Activated T-cell treated with anti-CD3 and anti-CD28 coated beads, Interleukin-2, amount 50 U/mL, for 24 hours (primary cell): ENCODE measurements at places on chromosomes 2 and 18.
A peak's percentile ranks its signal among the peaks of the same experiment; 100 is the strongest.

GRCh38 chr2:29689666-29690065 is 231.7 kb downstream of the ALK start:
- DNase-seq: no peak

- no peak for DNase-seq
Observed at GRCh38 chr2:50489092-50489491, 542.8 kb downstream of the NRXN1 start.

GRCh38 chr2:208556983-208557484 is 150.4 kb downstream of the PTH2R start:
- no peak for DNase-seq

DNA sequence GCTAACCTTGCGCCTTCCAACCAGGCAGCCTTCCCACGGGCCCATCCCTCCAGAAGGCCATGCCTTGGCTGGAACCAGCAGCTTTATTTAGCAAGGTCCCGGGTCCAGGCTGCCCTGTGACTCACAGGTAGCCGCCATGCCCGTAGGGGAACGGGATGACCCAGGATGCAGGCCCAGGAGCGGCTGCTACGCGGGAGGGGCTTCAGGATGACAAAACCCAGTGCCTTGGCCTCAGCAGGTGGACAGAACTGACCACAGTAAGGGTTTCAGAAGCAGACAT is 63.3 kb downstream of the RTP5 start:
- DNase-seq: peak; percentile 24

DNA sequence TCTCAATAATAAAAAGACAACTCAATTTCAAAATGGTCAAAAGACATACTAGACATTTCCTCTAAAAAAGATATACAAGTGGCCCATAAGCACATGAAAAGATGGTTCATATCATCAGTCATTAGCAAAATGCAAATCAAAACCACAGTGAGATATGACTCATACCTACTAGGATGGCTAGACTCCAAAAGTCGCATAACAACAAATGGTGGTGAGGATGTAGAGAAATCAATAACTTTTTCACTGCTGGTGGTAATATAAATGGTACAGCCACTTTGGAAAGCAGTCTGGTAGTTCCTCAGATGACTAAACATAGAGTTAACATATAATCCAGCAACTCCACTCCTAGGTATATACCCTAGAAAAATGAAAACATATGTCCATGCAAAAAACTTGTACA is 242.3 kb upstream of the NOL4 start:
- no peak for DNase-seq

DNA sequence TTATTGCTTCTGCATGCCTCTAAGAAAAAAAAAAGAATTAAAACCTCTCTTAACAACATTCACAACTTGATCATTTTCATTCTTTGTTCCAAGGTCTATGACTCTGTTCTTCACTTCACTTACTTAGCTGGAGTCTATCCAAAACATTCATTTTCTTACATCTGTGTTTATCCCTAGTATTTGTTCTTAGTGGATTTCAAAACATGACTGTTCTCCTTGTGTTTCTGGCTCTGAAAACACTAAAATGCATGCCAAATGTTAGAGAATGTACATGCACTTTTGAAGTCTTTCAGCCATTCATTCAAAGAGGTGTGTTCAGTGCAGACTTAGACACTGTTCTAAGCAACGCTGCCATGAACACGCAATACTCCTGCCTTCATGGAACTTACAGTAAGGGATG is 138.8 kb downstream of the CNTNAP5 start:
- DNase-seq: no peak

- DNase-seq: no peak
Observed at GRCh38 chr2:33051586-33052360, 105.0 kb downstream of the LTBP1 start.

DNA sequence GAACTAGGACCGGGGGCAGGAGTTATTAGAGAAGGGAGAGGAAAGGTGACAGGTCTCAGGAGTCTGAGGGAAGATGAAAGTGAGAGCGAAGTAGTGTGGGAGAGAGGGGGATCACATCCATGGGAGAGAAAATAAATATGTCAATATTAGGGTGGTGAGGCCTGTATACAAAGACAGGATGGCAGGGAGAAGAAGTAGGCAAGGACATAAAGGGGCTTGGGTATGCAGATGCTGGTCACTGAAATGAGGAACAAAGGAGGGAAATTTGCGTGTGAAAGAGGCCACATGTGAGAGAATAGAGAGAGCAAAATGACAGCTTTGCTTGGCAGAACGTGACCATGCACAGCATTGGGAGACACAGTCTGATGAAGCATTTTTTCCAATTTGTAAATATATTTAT is 13.6 kb downstream of the METAP1D start:
- DNase-seq: no peak

DNA sequence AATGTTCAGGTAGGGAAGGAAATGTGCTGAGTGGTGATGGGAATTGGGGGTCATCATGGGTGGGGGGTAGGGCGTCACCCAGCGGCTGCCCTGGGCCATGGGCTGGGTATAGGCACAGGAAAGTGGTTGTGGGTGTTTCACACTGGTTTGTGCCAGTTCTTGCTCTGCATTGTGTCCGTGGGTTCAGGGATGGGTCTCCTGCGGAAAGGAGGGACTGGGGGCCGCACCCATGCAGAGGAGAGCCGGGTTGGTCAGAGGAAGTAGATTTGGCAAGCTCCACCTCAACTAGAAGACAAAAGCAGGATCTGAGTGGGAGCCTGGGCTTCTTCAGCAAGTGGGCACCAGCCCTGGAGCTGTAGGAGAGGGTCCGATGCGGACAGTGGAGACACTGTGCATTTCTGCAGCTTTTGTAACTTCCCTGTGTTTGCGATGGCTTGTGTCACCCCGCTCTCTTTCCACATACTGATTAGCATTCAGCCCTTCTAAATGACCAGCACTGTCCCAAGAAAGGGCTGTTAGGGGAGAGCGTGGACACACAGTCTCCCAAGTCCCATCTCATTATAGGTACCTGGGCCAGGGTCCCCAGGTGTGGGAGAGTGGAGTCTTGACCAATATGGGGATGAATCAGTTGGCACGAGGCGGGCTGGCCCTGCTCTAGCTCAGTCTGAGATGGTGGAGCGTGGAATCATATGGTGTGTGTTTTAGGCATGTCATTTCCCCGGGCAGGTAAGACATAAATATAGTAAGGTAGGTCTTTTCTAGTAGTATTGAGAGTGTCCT is 67.2 kb downstream of the LRRFIP1 start:
- no peak for DNase-seq

- DNase-seq: no peak
Observed at GRCh38 chr2:9239616-9240015, 33.0 kb downstream of the ASAP2 start.

GRCh38 chr18:22542406-22542835 is 124.7 kb upstream of the CTAGE1 start:
- no peak for DNase-seq

DNA sequence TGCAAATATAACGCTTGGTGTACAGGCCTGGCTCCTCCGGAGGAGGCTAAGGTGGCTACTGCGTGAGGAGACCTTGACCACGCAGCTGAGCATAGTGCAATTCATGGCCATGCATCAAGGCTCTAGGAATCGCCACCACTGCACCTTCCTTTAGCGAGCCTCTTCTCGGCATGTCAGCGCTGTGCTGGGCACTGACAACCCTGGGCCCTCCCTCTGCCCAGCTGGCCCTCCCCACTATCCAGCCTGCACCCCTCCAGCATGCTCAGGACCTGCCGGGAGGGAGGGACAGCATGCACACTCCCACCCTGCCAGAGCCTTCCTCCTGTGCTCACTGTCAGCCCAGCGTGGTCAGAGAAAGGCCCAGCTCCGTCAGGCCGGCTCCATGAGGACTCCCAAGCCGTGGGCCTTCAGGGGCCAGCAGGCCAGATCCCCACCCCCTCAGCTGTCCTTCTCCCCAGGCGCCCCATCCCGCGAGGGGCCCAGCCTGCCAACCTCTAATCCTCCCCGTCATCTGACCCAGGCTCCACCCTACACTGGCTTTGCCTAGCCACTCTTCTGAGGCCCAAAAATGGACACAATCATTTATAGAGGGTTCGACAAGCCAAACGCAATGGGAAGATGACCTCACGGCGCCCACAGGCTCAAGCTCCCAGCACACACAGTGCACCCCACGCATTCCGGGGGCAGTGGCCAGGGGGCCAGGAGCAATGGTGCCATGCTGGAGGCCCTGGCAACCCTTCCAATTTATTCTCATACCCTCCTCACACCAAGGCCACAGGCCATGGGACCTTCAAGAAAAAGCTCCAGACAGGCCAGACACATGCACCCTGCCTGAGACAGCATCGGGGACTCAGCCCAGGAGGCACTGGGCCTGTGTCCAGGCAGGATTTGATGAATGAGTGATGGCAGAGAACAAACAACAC is 3.5 kb downstream of the BIN1 start:
- DNase-seq: no peak

DNA sequence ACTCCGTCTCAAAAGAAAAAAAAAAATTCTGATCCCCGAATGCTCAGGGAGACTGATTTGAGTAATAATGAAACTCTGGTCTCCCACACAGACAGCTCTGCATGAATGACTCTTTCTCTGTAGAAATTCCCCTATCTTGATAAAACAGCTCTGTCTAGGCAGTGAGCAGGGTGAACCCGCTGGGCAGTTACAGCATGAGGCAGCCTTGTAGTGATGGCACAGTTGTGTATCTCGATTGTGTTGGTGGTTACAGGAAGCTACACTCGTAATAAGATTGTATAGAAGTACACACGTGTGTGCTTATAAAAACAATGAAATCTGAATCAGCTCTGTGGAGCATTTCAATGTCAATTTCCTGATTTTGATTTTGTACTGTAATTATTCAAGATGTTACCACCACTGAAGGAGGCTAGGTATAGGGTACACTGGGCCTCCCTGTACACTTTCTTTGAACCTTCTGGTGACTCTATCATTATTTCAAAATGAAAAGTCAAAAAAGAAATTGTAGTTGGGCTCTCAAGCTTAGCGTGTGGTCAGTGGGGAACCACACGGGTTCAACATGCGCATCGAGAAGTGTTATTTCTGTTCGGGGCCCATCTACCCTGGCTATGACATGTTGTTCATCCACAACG is 34.9 kb upstream of the ATP8B1 start:
- peak; percentile 54 for DNase-seq

DNA sequence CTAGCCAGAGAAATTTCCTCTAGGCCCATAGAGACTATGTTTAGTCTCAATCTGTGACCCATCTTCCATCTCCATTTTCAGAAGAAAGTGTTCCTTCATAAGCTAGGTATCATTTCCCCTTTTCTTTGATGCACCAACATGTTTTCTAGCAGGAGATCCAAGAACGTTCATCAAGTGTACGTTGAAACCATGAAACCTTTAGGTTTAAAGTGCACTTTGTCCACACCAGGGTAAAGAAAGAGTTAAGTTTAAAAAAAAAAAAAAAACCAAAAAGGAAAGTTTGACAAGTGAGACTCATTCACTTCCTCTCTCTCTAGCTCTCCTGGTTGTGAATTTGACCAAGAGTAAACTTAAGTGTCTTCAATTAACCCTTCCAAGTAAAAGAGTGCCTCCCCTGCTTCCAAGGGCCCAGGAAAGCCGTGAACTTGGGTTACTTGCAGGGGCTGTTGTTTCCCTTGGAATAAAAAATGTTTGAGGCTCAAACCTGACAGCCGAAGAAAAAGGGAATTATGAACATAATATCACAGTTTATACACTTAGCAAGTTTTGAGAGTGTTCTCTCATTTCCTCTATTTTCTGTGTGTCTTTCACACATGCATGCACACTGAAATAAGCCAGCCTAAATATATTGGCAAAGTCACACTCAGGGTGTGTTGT is 56.7 kb downstream of the LBH start:
- peak; percentile 27 for DNase-seq

GRCh38 chr2:106363791-106364190 is 104.4 kb downstream of the RGPD3 start:
- no peak for DNase-seq

DNA sequence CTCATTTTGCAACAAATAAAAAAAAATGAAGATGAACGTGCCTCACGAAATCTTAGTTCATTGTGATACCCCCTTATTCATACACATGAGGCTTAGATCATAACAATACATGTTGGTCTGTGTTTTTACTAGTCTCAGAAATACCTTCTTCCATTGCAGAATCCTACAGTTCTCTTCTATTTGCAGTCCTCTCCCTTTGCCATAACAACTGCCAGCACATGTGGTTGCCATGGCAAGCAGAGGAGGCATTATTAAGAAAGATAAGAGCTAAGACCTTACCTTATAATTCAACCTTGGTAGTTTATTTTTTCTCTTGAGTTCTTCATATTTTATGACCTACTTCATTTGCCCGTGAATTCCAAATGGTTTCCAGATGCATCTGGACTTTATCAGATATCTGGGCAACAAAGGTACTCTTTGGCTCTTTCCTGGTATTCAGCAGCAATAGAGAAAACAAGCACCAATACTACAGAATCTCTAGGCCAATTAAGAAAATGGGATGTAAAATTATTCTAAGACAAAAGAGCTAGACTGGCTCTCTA is 524.0 kb downstream of the CMPK2 start:
- DNase-seq: no peak

DNA sequence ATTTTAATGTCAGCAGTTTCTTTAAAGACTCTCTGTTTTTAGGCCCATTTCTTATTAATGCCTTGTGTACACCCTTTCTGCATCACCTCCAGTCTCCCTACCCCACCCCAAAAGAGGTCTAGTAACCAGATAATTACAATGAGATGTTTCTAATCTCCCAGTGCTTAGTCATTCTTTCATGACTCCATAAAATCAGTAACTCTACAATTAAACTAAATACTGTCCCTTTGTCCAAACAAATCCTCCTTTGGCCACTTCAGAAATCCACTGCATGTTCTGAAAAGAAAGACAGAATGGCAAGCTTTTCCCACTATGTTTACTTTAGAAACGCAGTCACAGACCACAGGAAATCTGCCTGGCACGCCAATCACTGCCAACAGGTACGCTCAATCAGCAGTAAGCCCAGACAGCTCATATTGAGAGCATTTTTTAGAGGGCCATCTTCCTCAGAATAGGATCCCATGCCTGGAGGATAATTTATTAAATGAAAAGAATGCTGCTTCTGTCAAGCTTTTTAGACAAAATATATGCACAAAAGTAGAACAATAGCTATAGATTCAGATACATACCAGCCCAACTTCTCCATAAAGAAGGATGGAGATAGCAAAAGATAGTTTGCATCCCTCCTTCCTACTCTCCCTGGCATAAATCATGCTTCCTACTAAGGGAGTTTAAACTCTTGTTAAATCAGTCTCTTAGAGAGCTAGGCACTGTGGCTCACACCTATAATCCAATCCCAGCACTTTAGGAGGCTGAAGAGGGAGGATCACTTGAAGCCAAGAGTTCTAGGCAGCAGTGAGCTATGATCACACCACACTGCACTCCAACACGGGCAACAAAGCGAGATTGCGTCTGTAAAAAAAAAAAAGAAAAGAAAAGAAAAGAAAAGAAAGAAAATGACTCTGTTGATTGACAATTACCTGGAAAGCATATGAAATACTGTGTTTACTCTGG is 14.6 kb downstream of the CLASP1 start:
- DNase-seq: no peak
